ENCODE measurements at places on chromosomes 2 and 18.

GRCh38 chr2:11710632-11711353 lies 35.6 kb upstream of the LPIN1 start:
- no peak for DNase-seq

- no peak for DNase-seq
These were observed 114.1 kb downstream of the BCL11A start for GRCh38 chr2:60439219-60439974.

DNA sequence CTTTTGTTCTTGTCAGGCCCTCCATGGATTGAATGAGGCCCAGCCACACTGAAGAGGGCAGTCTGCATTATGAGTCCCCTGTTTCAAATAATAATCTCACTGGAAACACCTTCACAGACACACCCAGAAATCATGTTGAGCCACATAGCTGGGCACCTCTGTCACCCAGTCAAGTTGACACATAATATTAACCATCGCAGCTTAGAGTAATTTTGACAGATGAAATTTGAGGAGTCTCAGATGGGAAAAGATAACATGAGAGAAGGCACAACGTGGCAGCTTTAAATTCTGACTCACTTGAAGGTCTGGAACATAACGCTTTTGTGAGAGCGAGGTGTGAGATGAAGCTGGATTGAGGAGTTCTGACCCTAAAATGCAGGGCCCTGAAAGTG lies 70.9 kb upstream of the TMEM87B start:
- no peak for DNase-seq

DNA sequence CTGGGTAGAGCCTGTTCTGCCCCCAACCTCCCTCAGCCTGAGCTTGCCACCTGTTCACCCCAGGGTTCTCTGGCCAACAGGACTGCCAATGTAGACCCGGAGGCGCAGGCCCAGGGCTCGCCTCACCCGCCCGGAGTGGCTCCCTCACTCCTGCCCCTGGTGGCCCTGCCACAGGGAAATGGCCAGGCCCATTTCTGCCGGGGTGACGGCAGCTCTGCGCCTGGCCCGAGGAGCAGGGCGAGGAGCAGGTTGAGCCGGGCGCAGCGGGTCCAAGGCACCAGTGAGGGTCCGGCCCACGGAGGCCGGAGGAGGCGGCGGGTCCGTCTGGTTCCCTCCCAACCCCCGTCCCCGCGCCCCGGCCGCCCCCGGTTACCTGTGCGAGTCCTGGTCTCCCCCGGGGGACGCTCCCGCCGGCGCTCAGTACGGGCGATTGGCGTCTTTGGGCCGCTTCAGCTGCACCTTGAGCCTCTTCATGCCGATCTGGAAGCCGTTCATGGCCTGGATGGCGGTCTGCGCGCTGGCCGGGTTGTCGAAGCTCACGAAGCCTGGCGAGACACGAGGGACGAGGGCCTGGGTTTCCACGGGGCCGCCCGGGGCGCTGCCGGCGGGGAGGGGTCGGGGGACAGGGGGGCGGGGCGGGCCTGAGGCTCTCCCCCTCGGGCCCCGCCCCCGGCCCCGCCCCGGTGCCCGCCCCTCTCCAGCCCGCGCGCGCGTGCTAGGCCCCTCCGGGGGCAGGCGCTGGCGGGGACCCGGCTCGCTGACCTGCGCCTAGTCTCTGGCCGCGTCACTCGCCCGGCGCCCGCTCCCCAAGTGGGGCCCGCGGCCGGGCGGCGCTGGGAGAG lies 312.0 kb downstream of the CELF4 start:
- DNase-seq = peak; percentile 70

DNA sequence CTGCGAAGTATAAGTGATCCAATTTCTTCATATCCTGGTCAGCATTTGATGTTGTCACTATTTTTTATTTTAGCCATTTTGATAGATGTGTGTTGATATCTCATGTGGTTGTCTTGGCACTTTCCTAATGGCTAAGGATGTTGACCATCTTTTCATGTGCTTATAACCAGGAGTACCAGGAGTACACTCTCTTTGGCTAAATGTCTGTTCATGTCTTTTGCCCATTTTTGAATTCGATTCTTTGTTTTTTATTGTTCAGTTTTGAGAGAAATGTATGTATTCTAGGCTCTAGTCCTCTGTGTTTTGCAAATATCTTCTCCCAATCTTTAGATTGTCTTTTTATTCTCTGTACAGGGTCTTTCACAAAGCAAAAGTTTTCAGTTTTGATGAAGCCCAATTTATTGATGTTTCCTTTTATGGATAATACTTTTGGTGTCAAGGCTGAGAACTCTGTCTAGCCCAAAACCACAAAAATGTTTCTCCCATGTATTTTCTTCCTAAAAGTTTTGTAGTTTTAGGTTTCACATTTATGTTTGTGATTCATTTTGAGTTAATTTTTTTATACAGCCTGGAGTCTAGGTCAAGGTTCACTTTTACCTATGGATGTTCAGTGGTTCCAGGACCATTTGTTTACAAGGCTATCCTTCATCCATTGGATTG lies 65.4 kb downstream of the SDC1 start:
- no peak for DNase-seq

- DNase-seq = no peak
These were observed 804.4 kb downstream of the EPHA4 start for GRCh38 chr2:220767591-220768255.

GRCh38 chr2:25385910-25386309 lies 44.2 kb upstream of the DNMT3A start:
- no peak for DNase-seq

- DNase-seq = no peak
These were observed 44.6 kb downstream of the SLC35F5 start for GRCh38 chr2:113711851-113712250.

DNA sequence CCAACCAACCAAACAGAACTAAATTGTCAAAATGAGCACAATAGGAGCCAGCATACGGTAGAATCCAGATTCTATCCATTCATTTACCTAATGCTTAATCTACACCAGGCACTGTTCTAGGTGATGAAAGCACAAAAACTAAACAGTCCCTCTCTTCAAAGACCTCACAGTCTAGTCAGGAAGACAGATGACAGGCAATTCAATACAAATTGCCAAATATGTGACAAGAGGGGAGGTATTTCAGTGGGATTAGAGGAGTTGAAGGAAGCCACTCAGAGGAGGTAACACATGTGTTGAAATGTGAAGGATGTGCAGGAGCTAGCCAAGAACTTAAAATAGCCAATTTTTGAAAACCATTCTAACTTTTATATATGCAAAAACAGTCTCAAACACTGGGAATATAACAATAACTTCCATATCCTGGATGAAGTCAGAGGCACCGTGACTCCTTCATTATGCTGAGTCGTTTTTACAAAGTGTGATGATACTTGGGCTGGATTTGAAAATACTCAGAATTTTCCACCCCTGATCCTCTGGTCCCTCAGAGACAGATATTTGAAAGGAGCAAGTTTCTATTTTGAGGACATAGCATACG lies 204.9 kb downstream of the PID1 start:
- no peak for DNase-seq

DNA sequence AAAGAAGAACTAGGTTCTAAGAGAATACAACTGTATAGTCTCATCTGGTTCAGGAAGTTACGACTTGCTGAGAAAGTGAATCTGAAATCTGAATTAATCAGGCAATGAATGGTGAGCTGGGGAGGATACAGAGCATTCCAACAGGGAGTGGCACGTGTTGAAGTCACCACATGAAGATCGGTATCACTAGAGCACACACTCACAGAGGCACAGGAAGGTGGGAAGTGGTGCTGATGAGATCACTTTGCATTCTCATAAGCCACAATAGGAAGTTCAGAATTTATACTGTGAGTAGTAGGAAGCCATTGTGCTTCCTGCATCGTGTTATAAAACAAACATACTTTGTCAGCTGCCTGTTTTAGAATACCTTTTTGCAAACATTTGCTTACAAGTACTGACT lies 615.0 kb upstream of the DDX18 start:
- no peak for DNase-seq

GRCh38 chr2:188788621-188789020 lies 185.6 kb upstream of the COL3A1 start:
- DNase-seq = no peak

DNA sequence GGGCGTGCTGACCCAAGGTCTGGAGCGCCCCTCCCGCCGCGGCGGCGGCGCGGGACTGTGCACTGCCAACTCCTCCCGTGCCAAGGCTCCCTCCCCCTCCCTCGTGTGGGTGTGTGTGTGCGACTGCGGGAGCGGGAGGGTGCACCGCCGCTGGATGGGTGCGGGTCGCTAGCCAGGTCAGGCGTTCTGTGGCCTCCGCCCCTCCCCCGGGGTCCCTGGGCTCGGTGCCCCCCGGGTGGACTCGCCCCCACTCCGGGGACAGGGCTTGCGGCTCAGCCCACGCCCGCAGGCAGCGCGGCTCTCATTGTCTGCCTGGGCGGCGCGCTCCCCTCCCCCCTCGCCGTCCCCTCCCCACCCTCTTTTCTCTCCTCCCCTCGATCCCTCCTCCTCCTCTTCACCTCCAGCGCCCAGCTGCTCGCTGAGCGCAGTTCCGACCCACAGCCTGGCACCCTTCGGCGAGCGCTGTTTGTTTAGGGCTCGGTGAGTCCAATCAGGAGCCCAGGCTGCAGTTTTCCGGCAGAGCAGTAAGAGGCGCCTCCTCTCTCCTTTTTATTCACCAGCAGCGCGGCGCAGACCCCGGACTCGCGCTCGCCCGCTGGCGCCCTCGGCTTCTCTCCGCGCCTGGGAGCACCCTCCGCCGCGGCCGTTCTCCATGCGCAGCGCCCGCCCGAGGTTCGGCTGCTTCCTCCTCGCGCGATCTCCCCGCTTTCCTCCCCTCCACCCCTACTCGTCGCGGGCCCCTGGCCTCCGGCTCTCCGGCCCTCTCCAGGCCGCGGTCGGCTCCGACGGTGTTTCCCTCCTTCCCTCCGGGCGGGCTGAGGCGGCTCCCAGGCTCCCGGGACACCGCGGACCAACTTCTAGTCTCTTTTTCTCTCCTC lies at the start of gene GATA6:
GATA6 (plus strand) TSS at position 579 of the 878 bp plus-strand sequence. CDS start 1,556 bp downstream, outside the sequence.
- DNase-seq = peak; percentile 74

DNA sequence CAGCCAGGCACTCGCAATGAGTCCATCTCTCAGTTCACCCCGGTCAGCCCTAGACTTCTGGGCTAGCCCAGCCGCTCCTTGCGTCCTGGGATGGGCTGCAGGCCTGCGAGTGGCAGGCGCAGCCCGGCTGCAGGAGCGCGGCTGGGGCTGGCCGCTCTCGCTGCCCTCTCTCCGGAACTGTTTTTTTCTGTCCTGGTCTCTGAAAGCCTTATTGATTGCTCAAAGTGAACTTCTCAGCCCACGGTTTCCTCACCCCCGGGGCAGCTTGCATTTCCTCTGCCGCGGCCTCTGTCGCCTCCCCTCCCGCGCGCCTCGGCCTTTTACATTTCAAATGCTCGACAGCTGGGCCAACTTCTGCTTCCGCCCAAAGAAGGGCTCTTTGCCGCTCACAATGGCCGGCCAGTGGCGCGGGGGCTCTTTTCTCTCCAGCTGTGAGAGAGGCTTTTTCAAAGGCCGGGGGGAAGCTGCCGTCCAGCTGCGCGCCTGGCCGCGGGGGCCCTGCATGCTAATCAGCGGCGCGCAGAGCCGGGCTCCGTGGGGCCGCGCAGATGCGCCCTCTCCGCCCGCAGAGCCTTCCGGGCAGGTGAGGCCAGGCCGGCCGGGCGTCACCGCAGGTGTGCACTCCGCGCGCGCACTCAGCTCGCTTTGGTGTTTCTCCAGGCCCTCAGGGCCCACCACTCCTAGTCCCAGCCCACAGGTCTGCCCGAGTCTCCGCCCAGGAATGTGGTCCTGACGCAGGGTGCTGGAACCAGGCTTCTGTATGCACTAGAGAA lies 513.8 kb downstream of the RNF144A start:
- peak; percentile 73 for DNase-seq

DNA sequence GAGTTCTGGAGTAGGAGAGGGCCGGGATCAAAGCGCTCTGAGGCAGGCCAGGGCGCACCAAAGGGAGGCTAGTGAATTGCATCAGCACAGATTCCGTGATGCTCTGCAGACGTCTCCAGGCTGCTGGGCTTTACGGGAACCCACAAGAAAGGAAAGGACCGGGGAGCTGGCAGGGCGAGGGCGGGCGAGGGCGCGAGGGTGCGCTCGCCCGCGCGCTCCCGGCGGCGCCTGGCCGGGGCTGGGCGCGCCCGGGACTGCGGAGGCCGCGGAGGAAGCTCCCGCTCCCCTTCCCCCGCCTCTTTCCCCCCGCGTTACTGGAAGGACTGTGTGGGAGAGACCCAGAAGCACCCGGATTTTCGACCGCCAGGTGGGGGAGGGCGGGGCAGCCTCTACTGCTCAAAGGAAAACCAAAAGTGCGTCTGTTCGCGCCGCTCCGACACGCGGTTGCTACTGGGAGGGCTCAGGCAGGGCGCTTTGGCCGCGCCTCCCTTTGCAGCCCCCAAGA lies 2.4 kb upstream of the FOSL2 start:
- DNase-seq = peak; percentile 58

DNA sequence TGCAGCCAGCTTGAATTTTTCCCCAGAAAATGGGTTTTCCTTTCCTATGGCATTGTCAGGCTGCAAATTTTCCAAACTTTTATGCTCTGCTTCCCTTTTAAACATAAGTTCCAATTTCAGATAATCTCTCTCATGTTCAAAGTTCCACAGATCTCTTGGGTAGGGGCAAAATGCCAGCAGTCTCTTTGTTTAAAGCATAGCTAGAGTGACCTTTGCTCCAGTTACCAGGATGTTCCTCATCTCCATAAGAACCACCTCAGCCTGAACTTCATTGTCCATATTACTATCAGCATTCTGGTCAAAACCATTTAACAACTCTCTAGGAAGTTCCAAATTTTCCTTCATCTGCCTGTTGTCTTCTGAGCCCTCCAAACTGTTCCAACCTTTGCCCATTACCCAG lies 68.3 kb downstream of the SGPP2 start:
- no peak for DNase-seq

DNA sequence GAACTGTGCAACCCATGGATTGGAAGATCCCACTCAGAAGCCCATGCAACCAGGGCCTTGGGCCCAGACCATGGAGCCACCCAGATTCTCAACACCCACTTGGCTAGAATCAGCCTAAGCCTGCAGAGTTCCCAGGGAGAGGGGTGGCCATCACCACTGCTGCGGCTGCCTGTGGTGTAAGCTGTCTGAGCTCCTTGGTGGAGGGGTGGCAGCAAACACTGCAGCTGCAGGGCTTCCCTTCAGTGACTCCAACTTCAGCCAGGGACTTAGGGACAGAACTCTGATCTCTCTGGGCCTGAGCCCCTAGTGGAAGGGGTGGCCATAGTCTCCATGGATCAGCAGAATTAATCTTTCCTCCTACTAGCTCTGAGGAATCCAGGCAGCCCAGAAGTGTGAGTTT lies 72.5 kb downstream of the RAD51AP2 start:
- no peak for DNase-seq

GRCh38 chr2:56333812-56334485 lies 150.2 kb downstream of the CCDC85A start:
- DNase-seq = no peak

DNA sequence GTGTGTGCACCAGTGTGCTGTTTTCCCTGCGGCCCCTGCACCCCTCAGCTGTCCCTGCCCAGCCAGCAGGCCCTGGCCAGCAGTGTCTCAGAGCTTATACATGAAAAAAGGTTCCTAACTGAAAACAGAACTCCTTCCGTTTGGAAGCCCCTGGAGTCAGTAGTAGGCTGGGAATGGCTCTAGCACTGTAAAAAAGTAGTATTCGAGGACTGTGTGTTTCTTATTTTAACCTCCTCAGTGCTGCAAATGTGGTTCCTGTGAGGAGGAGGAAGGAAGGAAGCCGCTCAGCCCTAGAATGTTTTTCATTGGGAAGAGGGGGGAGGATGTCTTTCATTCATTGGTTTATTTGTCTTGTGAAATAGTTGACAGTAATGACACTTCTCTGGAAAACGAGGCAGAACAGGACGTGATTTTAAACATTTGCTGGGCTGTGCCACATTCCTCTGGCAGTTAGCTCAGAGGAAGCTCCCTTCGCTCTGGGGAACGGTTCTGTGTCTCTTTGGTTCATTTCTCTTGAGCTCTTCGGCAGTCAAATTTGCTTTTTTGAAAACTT lies 103.5 kb downstream of the SPTBN1 start:
- DNase-seq = no peak

GRCh38 chr2:66565291-66565690 lies 130.4 kb downstream of the MEIS1 start:
- DNase-seq = no peak
